ENCODE measurements at places on chromosomes 3 and 15. TPM values are rescaled to one million over a fixed set of nuclear protein-coding genes. Genes with fewer than 3 reads are reported as not detected.

DNA sequence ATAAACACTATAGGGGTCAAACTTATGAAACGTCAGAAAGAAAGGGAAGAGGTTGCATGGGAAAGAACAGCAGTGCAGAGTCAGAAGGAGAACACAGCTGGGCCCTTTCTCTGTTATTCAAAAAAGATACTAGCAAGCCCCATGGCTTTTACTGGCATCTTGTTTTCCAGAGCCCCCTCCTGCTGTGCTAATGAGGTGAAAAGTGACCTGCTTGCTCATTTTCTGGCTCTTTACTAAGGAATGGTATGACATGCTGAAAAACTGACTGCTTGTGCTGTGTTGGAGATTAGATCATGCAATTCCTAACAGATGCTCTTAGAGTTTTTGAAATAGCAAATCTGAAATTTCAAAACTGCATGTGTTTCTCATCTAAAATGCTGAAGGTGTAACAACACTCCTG is 541.6 kb upstream of the ALCAM start:
- DNase-seq: peak; percentile 63

DNA sequence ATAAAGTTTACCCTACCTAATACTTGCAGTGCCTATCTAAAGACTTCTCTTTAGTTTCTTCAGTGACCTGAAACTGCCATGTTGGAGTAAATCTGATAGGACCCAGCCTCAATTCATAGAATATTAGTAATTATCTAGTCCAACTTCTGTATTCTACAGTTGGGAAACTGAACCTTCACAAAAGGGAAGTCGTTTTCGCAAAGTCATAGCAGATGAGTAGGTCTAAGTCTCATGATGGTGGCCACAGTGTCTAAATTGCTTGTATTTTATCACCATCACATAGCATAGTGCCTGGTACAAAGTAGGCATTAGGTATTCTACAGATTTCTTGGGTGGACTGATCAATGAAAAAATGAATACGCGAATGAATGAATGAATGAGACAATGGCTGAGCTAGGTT is 8.4 kb downstream of the GMNC start:
- DNase-seq: no peak

- DNase-seq: no peak
Measured at GRCh38 chr3:195907934-195908693, at the start of gene TNK2. TNK2 (minus strand) TSS chr3:195908551; CDS start chr3:195888588, 19,963 bp downstream.

DNA sequence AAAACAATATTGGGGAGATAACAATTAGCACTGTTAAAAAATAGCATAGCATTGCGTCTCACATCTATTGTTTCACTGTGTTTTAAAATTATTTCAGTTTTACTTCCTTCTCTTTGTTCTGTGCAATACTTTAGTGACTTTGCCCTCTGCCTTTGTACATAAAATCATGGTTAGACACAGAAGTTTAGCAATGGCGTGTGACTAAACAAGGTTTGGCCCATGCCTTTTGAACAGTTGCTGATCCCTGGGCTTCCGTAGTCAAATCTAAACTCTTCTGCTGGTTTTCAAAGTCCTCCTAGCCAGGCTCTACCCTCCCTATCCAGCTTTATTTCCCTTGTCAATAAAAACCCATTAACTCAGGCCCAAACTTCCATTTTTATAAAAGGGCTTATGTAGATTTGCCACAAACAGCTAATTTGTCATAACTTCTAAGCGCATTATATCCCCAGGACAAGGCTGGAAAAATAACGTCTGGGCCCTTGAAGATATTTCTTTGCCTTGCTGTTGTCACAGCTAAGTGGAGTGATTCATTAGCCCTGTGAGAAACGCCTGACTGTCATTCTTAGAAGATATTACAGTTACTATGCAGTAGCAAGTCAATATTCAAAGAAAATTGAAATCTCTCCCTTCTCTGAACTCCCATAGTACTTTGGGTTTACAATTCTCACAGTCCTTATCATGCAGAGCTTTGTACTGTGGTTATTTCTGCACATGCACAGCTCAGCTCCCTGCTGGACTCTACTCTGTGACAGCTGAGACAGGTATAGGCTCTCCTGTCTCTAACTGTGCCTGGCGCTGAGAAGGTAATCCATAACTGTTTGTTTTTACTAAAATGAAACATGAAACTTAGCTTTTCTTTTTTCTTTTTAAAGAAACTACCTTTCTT is 123.4 kb upstream of the SLC24A5 start:
- no peak for DNase-seq

GRCh38 chr3:73144276-73144675 is 82.8 kb downstream of the EBLN2 start:
- DNase-seq: peak; percentile 17

DNA sequence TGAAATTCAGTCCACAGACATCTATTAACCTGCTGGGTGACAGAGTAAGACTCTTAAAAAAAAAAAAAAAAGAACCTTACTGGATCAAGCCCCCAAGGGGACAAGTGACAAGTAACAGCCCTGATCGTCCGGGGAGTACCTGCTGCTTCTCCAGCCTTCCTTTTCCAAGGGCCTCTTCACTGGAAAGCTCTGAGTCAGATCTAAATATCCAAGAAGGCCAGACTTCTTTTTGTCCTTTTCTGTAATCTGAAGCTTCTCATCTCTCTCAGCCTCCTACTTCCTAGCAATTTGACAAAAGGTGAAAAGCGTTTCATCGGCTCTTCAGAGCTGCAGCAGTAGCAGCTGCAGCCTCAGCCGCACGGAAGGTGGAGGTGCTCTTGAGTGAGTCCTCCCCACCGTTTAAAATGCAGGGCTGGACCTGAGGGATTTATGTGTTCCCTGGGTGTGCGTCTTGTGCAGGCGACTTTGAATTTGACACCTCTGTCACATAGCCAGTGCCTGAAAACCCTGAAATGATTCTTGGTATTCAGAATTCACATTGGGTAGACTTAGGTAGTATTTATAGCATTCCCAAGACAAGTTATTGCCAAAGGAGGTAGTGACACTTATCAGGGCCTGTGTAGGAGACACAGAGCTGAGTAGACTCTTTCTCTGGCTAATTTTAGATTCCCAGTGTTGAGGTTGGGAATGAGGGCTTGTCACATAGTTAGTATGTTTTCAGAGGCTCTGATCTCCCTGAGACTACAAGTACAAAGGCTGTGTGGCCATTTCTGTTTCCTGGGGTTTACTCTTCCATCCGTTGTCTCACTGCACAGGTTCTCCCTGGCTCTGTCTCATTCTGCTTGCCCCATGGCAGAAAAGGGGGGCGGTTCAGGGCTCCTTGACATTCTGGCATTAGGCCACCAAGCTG is 291.2 kb upstream of the C2CD4B start:
- no peak for DNase-seq

- no peak for DNase-seq
Measured at GRCh38 chr3:49333916-49334633, 5.8 kb downstream of the USP4 start.

- DNase-seq: no peak
Measured at GRCh38 chr15:80873366-80873952, 94.3 kb downstream of the CEMIP start.

- peak; percentile 26 for DNase-seq
Measured at GRCh38 chr3:74614107-74614967, at the start of gene CNTN3. CNTN3 (minus strand) TSS chr3:74614659; CDS start chr3:74521112, 93,547 bp downstream.

DNA sequence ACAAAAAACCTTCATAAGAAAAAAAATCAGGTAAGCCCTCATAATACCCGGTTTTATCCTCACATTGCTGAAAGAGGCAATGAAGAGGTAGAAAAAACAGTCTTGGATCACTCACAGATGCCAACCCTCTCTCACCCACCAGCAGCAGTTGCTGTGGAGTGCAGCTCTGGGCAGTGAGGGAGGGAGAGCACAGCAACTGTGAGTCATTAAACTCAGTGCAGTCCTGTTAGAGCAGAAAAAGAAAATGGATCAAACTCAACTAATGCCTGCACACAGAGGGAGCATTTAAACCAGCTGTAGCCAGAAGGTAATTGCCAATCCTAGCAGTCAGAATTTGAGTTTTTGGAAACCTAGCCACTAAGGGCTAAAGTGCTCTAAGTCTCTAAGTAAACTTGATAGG is 1050.6 kb upstream of the ALCAM start:
- DNase-seq: no peak

The SOX14 gene
- not detected for polyA plus RNA-seq

DNA sequence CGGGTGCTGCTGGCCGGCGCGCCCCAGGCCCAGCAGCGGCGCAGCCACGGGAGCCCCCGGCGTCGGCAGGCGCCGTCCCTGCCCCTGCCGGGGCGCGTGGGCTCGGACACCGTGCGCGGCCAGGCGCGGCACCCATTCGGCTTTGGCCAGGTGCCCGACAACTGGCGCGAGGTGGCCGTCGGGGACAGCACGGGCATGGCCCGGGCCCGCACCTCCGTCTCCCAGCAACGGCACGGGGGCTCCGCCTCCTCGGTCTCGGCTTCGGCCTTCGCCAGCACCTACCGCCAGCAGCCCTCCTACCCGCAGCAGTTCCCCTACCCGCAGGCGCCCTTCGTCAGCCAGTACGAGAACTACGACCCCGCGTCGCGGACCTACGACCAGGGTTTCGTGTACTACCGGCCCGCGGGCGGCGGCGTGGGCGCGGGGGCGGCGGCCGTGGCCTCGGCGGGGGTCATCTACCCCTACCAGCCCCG is 777 bp downstream of the LOXL1 start:
- DNase-seq: no peak

DNA sequence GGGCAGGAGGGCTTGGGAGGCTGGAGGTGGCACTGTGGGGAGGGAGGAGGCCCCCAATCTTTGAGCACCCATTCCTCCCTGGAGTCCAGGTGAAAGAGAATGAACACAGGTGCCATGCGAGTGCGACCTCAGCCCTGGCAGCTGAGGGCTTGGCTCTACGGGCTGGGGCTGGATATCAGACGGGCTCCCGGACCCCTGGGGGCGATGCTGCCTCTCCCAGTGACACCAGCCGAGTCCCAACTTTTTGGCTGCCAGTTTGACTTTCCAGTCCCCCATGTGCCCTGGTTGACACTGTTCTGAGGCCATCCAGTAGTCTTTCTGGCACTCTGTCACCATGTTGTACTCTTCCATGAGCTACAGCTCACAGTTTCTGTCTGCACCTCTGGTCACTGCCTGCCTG is 1.2 kb downstream of the VILL start:
- DNase-seq: no peak

The SH3GL3 gene
- polyA plus RNA-seq: 0.05 TPM

The DTWD1 gene
- polyA plus RNA-seq: 61.8 TPM

The CMTM7 gene
- 9.3 TPM for polyA plus RNA-seq

GRCh38 chr15:31438601-31439265 is 112.1 kb downstream of the KLF13 start:
- no peak for DNase-seq

DNA sequence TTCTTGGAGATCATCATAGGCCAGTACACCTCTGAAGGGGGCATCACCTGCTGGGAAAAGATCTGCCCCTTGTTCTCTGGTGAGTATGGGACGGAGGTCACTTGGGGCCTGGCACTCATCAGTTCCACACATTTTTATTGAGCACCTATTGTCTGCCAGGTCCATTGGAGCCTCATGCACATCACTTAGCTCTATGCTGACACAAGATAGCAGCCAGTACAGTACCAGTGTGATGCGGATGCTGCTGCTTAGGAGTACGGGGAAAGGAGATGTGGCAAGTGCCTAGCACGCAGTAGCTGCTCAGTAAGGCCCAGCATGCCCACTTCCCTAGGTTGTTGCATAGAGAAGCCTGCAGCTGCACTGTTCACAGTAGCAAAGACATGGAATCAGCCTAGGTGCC is 43.4 kb downstream of the SLC6A6 start:
- no peak for DNase-seq

GRCh38 chr3:187931770-187932278 is 186.6 kb upstream of the BCL6 start:
- DNase-seq: no peak
